Stimulated activated CD8-positive, alpha-beta memory T cell treated with anti-CD3 and anti-CD28 coated beads, Interleukin-7, amount 100 ng/mL, for 1 hour (primary cell): ENCODE measurements at places on chromosomes 7 and 10.

DNA sequence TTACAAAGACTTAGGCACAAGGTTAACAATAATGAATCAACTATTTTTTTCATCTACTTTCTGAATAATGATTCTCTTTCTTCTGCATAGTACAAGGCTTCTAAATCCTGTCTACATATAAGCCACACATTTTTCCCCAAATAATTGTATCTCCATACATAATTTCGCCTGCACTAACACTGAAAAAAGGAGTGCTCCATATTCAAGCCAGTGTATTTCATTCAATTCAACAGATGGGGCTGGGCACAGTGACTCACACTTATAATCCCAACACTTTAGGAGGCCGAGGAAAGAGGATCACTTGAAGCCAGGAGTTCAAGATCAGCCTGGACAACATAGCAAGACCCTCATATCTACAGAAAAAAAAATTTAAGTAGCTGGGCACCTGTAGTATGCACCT, 86.0 kb upstream of the ZNF800 start:
- no peak for DNase-seq

DNA sequence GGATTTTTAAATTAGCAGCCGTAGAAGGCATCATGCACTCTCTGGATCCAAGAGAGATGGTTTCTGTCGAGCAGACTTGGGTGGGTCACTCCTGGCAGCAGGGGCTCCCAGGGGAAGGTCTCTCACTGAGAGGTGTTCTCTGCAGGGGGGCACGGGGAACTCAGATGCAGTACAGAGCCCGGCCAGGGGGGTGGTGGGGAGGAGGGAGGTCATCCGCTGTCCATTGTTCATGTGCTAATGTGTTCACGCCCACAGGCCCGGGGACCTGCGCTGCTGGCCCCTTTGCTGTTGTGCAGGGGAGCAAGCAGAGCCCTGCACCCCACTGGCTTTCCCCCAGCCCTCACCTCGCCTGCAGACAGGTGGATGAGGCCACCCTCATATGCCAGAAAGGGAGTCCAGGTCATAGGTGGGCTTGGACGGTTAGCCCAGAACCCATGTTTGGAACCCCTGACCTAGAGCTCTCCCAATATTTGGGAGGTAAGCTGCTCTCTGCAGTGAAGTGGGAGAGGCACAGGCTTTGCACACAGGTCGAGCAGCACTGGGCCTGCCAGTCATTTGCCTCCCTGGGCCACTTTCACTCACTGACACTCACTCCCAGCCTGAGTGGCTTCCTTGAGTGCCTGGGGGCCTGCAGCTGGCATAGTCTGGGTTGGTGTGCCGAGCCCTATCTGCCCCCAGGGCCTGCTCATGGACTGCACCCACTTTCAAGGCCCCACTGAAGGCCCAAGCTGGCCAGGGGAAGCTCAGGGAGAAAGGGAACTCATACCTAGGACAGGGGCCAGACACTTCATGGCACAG, 12.6 kb upstream of the TBRG4 start:
- no peak for DNase-seq

DNA sequence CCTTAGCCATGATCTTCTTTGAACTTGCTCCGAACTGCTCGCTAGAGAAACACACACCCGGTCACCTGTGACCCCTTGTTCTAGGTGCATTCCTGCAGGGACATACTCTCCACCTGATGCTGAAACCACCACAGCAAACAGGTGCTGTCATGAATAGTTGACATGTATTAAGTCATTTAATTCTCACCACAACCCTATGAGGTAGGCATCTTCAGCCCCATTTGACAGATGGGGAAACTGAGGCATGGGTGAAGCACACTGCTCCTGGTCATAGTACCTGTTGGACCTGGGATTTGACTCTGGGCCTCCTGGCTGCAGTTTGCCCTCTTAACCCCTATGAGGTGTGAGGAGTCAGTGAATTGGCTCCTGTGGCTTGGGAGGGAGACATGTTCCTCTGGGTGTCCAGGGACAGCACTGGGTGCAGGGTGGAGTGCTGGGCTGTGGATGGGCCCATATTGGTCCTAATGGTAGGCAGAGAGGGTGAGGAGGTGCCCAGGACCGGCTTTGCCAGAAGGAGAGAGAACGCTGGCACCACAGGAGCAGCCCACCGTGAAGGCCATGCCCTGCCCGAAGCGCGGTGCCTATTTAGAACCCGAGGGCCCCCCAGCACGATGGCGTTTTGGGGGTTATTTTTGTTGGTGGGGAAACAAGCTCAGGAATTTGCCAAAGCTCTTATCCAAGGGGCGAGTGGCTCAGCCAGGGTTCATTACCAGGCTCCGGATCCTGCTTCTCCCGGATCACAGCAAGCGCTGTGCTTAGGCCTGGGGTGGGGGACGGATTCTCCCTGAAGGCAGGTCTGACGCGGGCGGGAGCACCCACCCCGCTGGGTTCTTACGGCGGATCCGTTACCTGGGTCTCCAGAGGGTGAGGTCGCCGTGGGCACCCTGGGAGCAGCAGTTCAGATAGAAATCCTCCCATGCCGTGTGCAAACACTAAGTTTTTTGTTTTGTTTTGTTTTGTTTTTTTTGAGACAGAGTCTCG, 52.3 kb downstream of the GLRX3 start:
- DNase-seq = no peak

- DNase-seq = no peak
Observed at GRCh38 chr7:98244871-98245270, 7.2 kb downstream of the TECPR1 start.
